GDM1 (cell line): ENCODE measurements at places on chromosomes 4 and X.

GRCh38 chr4:83369831-83370639 is 35.4 kb upstream of the HPSE start:
- no peak for DNase-seq

- DNase-seq: no peak
These were observed 7.7 kb upstream of the STX18 start for GRCh38 chr4:4549534-4549933.

- DNase-seq: no peak
These were observed 222.4 kb downstream of the CCSER1 start for GRCh38 chr4:90349636-90350035.

GRCh38 chrX:101409043-101409442 is 1.0 kb downstream of the HNRNPH2 start:
- no peak for DNase-seq

- no peak for DNase-seq
These were observed 56.8 kb upstream of the FAT1 start for GRCh38 chr4:186780291-186781031.

DNA sequence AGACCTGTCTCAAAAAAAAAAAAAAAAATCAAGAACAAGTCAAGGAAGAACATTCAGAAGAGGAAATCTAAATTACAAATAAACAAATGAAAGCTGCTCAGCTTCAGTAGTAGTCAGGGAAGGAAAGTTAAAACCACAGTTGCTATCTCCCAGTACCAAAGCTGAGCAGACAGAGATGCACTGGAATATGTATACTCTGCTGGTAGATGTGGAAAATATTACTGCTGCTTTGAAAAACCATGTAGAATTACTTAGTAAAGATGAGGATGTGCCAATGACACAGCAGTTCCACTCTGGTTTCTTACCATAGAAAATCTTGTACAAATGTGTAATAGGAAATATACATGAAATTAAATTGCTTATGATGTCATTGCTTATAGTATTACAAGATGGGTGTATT is 25.1 kb upstream of the PRKX start:
- peak; percentile 11 for DNase-seq

DNA sequence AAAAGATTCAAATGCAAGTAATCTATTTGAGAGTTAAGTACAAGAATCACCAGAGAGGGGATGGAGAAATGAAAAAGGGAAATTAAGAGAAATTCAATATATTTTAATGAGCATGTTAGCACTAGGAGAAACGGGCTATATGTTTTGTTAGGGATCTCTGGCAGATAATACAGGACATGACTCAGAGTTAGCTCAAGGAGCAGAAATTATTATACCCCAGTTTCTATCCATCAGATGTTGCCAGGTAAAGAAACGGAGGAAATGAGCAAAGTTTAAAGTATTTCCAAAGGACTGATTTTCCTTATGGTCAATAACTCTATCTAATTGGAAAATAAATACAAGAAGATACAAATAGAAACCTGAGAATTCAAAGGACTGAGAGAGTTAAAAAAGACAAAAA is 867.6 kb downstream of the TRAM1L1 start:
- DNase-seq: no peak
